ENCODE measurements at places on chromosomes 1 and 21.
A peak's percentile ranks its signal among the peaks of the same experiment; 100 is the strongest.

GRCh38 chr21:25457411-25457810, 149.9 kb downstream of the MRPL39 start:
- no peak for DNase-seq

- no peak for DNase-seq
Observed at GRCh38 chr1:77741316-77741715, 18.3 kb downstream of the USP33 start.

- DNase-seq = no peak
Observed at GRCh38 chr21:39867198-39867650, at the start of gene PCP4. PCP4 (plus strand) TSS chr21:39867438; CDS start chr21:39867502, 64 bp downstream.

DNA sequence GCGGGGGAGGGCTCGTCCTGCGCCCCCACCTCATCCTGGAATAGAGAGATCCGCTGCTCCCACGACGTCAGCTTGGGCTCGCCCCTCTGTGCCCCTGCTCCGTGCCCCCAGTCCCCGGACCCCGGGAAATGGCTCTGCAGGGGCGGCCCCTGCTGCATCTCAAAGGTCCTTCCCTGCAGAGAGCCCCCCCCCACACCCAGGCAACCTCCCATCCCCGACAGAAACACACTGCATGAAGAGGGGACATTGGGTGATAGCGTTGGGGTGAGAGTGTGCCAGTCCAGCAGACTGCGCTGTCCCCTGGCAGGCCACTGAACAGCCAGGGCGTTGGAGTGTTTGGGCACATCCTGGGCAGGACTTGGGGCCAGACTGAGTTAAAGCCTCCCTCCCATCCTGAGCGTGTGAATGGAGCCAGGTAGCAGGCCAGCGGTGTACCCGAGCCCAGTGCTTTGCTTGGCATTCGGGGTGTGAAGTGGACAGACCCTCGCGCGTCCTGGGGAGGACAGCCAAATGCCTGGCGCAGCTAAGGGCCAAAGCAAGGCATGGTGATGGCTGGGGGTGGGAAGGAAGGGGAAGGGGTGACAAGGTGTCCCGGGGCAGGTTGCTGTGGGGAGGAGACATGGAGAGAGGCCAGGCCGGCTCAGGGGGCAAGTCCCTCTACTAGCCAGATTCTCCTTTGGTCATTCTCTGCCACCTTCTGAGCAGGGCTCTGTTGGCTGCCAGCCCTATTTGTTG, 633 bp upstream of the ETNK2 start:
- DNase-seq = no peak

- no peak for DNase-seq
Observed at GRCh38 chr1:206814716-206815341, 42.5 kb upstream of the IL10 start.

DNA sequence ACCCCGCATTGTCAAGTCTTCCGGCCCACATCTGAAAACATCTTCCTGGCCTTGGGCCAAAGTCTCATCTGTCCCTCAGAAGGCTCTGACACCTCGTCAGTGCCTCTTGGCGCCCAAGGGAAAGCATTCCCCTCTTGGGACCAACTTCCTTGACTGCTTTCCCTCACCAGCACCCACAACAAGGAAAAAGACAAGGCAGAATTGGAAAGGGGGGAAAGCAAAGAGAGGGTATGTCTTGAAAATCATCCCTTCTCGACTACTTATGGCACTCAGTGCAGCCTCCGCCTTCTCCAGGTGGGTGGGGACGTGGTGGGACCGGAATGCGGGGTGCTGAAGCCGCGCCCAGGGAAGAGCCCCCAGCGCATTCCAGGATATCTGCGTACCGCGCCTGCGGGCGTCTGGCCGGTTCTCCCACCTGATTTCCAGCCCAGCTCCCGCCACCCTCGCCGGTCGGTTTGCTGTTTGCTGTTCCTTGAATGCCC, 554 bp upstream of the SLC39A1 start:
- no peak for DNase-seq

GRCh38 chr1:49424782-49425181, 599.0 kb downstream of the AGBL4 start:
- no peak for DNase-seq

DNA sequence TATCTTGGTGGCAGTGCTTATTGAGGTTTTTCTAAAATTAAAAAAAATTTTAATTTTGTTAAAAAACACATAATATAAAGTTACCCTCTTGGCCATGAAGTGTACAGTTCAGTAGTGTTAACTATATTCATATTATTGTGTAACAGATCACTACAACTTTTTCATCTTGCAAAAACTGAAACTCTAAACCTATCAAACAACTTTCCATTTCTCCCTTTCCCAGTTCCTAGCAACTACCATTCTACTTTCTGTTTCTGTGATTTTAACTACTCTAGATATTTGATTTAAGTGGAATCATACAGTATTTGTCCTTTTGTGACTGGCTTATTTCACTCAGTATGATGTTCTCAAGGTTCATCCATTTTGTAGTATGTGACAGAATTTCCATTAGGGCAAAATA, 55.5 kb downstream of the SLAMF6 start:
- no peak for DNase-seq

GRCh38 chr1:199646761-199647160, 380.7 kb upstream of the NR5A2 start:
- no peak for DNase-seq

GRCh38 chr1:107138767-107139445, 1.9 kb upstream of the NTNG1 start:
- DNase-seq = no peak

DNA sequence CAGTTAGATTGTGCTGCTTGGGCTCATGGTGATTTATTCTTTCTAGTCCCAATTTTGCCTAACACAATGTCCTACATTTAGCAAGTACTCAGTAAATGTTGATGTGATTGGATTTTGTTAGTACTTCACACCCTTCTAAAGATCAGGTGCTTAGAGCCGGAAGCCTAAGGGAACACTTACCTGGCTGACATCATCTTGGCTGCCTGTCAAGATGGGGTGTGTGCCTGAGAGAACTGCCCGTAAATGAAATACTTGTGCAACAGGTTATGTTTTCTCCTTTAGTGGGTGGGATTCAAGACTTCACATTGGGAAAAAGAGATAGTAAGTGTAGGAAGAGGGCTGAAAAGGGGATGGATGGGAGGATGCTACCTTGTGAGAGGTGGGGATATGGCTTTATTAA, 75.5 kb upstream of the MACF1 start:
- DNase-seq = no peak

GRCh38 chr1:85628791-85629531, 48.4 kb downstream of the CCN1 start:
- DNase-seq = no peak

- DNase-seq = no peak
Observed at GRCh38 chr1:220575718-220576497, 48.0 kb downstream of the MARK1 start.

DNA sequence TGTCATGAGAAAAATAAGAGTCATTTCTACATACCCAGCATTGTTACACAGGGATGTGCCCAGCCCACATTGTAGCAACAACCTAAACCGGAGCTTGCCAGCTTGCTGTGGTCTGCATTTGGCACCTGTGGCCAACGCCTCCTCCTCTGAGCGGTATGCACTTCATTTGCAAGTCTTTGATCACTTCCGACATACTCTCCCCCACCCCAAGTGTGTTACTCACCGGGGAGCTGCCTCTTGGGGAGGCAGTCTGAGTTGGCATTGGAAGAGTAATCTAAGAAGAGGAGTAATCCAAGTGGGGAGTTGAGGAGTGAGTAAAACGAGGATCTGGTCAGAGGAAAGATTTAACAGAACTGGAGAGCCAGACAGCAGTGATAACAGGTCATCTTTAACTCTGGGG, 3.8 kb downstream of the BCL9 start:
- DNase-seq = peak; percentile 61

- no peak for DNase-seq
Observed at GRCh38 chr1:195897076-195897475, 711.2 kb downstream of the KCNT2 start.

- DNase-seq = no peak
Observed at GRCh38 chr1:111864862-111865261, 109.2 kb downstream of the DDX20 start.

DNA sequence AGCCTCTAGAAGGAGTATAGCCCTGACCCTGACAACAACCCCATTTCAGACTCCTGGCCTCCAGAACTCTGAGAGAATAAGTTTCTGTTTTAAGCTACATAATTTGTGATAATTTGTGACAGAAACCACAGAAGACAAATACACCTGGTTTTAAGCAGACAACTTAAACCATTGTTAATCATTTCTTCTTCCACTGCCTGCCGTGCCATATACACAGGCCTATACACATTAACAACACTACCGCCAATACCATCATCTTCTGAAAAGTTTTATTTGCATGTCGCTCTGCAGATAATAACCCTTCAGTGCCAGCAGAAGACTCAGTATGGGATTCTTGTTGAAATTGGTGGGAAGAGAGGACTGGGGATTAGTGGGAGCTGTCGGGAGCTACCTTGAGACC, 39.9 kb upstream of the KRTAP19-8 start:
- DNase-seq = no peak

DNA sequence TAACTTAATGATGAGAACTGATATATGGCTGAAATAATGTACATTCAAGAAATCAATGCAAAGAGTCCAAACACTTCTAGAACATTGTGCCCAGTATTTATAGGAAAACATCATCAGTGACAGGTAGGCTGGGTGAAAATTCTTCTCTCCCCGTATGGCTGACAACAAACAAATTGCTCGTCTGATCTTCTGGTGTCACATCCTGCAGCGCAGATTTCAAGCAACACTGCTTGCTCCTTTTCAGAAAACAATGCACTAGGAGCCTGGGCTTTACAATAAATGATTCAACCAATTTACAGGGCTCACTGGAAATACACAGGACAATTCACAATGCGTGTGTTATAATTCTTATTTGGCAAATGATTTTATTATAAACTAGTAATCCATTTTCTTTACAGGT, 185.3 kb downstream of the RERE start:
- DNase-seq = no peak

DNA sequence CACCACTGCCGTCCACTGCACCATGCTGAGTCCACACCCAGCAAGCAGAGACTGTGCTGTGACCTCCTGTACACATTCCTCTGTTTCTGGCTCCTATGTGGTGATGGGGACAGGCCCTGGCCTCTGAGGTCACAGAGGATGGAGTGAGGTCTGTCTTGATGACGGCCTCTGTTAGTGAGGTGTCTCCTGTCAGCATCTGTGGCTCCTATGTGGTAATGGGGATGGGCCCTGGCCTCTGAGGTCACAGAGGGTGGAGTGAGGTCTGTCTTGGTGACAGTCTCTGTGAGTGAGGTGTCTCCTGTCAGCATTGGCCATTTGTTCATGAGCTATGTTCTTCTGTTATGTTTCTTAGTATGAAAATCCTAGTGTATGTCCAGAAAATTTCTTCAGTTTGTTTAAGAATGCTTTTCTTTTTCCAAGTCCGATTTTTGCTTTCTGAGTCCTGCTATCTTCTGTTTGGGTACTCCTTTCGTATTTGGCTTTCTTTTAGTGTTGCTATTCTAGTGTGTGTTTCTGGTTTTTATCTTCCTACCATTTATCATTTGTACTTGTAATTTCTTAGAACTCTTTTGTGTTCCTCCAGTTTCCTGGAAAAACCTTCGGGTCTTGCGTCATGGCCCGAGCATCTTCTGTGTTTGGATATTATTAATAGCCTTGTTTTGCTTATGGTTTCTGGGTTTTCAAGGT, 13.4 kb downstream of the SNAP47 start:
- no peak for DNase-seq

DNA sequence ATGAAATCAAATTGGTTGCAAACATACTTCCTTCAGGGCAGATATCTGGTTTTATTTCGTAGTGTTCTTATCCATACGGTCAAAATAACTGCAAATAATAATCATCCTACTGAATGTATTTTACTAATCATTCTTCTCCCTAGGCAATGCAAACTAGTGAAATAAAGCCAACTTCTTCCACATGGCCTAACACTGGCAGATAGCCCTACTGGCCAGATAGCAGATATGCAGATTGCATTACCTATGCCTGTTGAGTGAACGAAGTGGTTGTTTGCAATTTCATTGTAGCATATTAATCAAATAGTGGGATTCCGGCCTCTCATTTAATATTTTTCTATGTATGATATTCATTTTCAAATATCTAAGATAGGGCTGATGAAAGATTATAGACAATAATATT, 116.2 kb downstream of the CENPF start:
- no peak for DNase-seq

DNA sequence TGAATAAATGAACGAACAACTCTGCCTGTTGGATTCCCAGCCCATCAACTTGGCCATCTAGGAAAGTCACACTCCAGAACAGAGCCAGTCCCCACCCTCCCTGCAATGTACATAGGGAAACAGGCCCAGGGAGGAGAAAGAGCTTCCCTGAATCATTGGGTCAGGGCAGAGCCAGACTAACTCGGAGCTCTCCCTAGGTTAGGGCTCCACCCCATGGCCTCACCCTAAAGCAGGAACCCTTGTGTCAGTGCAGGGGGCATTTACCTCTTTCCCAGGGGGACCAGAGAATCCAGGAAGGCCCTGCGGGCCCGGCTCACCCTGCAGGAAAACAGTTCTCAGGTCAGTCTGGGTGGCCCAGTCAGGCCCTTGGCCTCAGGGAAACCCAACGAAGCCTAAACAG, 11.6 kb downstream of the COL9A2 start:
- no peak for DNase-seq

GRCh38 chr1:11352816-11353799, 80.1 kb downstream of the UBIAD1 start:
- no peak for DNase-seq

DNA sequence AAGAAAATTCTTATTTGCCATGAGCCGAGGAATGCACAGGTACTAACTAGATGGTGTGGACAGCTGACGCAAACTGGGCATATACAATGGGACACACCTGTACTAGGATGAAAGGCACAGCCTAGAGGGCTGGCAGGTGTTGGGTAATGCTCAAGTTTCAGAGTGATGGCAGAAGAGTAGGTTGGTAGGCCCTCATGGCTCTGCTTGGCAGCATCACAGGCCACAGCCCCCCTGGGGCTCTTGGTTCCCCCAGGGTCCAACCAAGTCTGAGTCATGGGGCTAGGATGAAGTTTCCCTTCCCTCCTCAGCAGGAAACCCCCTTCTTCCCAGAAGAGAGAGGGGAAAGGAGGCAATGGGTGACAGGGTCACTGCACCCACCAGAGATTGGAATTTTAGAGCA, 35.2 kb downstream of the SPEN start:
- no peak for DNase-seq

- no peak for DNase-seq
Observed at GRCh38 chr1:239718571-239718970, 332.2 kb downstream of the CHRM3 start.

DNA sequence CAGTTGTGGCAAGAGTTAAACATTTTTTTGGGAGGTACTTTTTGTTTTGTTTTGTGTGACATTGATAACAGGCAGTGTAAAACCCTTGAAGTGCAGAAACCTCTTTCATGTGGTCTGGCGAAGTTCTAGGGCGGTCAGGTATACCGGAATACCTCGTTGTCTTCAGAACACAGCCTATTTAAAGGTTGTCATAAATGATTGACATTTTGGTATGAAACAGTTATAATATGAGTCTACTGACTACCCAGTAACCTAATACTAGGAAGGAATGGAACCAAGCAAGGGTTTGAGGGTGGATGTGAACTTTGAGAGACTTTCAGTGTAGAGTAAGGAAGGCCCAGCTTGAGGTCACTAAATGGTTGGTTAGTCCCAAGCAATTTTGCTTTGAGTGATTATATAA, 40.5 kb downstream of the PATJ start:
- DNase-seq = peak; percentile 42

GRCh38 chr1:62964141-62964540, 180.2 kb downstream of the ATG4C start:
- no peak for DNase-seq

All from effector CD8-positive, alpha-beta T cell (primary cell).